ENCODE measurements at places on chromosomes 7 and 10.

- DNase-seq = no peak
Measured at GRCh38 chr10:20040012-20040411, 223.8 kb downstream of the PLXDC2 start.

- DNase-seq = no peak
Measured at GRCh38 chr10:6136215-6137201, 47.7 kb downstream of the RBM17 start.

DNA sequence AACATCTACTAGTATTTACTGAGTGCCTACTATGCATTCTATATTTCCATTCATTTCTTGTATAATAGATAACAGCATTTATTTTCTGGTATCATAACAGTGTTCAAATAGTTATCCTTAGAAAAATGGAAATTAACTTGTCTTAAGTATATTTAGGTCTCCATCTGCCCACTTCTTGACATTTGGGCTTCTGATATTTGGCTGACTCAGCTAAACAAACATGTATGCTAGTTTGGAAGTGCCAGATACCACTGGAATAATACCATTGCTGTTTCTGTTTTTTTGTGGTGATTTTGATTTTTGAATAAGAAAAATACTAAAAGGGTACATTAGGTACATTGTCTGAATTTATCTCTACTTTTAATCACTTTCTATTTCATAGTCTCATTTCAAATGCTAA, 169.2 kb downstream of the ST7 start:
- no peak for DNase-seq

DNA sequence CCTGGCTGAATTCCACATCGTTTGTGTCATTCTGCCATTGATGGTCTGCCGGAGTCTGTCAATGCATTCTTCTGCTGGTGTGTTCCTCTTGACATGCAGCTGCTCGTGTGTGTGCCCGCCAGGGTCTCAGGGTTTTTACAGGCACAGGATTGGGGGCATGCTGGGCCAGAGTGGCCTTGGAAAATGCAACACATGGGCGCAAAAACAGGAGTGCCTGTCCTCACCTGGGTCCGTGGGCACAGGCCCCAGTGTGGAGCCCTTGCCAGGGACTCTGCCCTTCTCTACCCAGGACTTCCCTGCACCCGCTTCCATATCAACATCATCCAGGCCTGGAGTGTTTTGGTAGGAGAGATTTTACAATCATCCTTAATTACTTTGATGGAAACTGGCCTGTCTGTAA, 340.7 kb downstream of the KIF20B start:
- DNase-seq = no peak

- DNase-seq = no peak
Measured at GRCh38 chr10:86327954-86328725, 38.5 kb downstream of the GRID1 start.

- DNase-seq = no peak
Measured at GRCh38 chr7:130566898-130567280, 75.0 kb downstream of the MEST start.

- DNase-seq = no peak
Measured at GRCh38 chr7:106866298-106867281, 1.5 kb downstream of the PIK3CG start.

DNA sequence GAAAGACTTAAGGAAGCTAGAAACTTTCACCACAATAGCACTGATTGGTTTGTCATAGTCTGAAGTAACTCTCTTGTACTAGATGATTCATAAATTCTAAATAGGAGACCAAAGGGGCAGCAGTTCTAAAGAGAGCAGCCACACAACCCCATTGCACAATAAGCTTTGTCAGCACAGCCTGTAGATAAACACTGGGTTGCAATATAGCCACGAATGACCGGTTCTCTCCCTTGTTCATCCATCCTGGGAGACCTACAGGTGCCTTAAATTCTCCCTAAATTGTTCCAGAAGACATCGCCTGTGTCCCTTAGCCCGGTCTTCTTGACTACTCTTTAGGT, 167.0 kb downstream of the SNX13 start:
- DNase-seq = no peak

- DNase-seq = no peak
Measured at GRCh38 chr7:18521945-18522566, 26.5 kb downstream of the HDAC9 start.

DNA sequence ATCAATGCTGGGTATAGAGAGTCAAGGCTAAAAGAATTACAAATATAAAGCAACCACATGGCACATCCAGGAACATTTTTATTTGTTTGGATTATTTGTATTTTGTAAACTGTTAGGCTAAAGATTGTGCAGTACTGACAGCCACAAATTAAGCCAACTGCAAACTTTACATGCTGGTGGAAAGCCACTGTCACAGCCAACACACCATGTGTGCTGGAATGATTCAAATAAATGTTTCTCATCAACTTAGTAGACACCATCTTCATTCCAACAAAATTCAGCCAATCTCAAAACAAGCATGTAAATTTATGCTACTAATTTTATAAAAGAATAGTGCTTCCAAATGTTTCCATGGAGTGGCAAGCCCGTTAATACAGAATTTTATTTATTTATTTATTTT, 211.8 kb downstream of the ELMO1 start:
- no peak for DNase-seq

- DNase-seq = no peak
Measured at GRCh38 chr7:44143646-44144250, 2.6 kb upstream of the MYL7 start.

DNA sequence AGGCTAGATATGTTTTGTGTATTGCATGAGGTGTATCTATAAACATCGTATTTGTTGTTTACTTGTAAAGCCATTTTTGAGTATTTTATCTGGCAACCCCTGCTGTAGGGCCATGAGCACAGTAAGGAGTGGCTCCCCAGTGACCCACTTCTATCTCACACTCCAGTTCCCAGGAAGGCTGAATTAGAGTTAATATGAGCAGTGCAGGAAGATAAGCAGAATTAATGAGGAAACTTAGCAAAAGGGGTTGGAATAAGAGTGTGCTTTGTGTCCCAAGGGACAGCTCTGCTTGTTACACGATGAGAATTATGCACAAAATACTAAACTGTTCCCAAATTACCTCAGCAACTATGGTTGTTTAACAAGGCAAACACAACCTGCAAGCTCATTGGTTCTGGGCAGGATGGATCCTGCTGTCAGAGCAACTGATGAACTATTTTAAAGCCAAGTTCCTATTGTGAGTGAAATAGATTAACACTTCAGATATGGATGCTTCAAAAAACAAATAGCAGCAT, 1005.8 kb downstream of the NRG3 start:
- DNase-seq = no peak

- no peak for DNase-seq
Measured at GRCh38 chr7:107728276-107728675, 15.7 kb upstream of the CBLL1 start.

DNA sequence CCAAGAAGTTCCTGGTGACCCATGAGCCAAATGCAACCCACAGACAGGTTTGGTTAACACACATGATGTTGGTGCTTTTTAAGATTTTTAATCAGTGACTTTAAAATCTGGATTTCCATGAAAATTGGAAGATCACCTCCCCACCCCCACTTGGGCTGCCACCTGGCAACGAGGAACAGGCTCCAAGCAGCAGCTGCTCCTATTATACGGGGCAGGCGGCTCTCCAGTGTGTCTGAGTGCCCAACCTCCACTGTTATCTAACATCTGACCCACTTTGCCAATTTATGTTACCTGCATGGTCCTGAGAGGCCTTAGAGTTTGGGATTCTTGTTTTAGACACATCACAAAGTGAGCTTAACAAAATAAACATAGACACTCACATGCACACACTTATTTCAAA, 56.4 kb downstream of the SGMS1 start:
- no peak for DNase-seq

GRCh38 chr10:123200531-123200930, 46.3 kb downstream of the BUB3 start:
- no peak for DNase-seq

DNA sequence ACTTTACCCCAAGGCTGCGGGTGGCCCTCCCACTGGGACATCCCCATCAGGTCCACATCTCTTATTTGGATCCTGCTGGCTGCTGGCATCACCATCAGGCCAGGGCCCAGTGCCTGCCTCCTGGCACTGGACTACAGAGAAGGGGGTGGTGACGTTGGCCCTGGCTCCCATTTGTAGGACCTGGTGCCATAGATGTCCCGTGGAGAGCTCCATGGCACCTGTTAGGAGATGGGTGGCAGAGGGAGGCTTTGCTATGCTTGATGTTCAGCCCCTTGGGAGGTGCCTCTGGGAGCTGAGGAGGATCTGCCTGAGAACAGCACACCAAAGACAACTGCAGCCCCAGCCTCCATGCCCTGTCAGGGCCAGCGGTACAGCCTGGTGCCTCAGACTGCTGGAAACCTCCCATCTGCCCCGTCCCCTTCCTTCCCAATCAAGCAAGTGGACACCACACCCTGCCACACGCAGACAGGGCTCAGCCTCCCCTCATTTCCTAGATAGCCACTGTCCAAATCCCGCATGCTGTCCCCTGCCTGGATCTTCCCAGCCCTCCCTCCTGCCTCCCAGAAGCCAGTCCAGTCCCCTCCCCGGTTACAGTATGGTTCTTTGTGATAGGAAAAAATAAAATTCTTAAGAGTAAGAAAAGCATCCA, 230.0 kb upstream of the GRB10 start:
- DNase-seq = no peak

GRCh38 chr7:47783456-47784223, 164.6 kb downstream of the PKD1L1 start:
- no peak for DNase-seq

GRCh38 chr10:1631282-1631681, 106.0 kb downstream of the ADARB2 start:
- DNase-seq = no peak

DNA sequence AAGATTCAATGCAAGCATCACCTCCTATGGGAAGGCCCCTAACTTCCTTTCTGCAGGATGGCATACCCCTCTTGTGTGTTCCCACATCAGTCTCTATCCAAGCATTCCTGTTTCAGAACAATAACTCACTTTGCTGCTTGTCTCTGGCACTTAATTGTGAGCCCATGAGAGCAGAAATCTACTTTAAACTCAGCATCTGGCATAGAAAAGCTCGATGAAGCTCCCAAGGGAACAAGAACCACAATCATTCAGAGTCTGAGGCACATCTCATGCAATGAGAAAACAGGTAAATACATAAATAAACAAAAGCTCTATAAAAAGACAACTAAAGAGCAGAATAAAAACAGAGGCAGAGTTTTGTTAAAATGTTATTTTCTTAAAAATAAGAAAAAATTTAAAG, 66.2 kb downstream of the VPS41 start:
- no peak for DNase-seq

All from cortex of kidney (tissue), 1 donor.